ENCODE measurements at places on chromosomes 16 and 17.
A peak's percentile ranks its signal among the peaks of the same experiment; 100 is the strongest.

- no peak for DNase-seq
Measured at GRCh38 chr16:67946966-67947558, 3.1 kb upstream of the LCAT start.

- DNase-seq, result no peak
Measured at GRCh38 chr17:67400193-67400592, 23.1 kb downstream of the PITPNC1 start.

DNA sequence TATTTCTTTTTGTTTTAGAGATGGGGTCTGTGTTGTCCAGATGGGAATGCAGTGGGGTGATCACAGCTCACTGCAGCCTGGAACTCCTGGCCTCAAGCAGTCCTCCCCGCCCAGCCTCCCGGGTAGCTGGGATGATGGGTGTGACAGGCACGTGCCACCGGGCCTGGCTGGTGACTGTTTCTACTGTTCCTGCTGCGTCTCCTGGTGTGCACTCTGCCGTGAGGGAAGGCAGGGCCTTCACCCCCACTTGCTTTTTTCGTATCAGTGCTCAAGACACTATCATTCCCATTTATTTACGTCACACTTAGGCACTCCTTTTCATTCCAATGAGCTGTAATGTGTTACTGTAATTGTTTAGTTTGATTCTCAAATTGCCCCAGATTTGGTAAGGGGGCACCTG is 25.3 kb upstream of the PVALEF start:
- no peak for DNase-seq

GRCh38 chr17:60508384-60508980 is 17.6 kb downstream of the APPBP2 start:
- no peak for DNase-seq

- no peak for DNase-seq
Measured at GRCh38 chr16:10325783-10326543, 59.9 kb upstream of the ATF7IP2 start.

DNA sequence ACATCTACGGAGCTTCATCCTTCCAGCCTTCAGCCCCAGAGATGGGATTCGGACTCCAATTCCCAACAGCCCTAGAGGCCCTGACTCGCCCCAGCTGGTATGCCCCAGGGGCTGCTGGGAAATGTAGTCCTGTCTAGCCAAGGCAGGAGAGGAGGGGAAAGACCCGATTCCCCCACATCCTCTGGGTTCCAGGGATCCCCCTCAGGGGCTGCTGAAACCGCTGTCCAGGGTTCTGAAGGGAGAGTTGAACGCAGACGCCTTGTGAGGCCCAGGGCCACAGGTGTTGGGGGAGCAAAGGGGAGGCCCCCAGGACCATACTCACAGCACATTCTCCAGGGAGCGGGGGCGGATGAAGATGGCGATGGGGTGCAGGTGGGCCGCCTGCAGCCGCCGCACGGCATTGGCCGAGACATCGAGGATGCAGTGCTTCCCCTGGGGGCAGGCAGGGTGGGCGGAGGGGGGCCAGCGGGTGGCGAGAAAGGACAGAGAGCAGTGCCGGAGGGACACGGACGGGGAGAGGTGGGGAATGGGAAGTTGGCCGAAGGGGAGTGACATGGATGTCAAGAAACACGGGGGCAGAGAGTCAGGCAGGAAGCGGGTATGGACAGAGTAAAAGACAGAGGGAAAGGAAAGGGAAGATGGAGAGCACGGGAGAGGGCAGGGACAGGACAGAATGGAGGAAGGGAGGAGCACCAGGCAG is 12.6 kb upstream of the ASGR1 start:
- DNase-seq, result peak; percentile 42

DNA sequence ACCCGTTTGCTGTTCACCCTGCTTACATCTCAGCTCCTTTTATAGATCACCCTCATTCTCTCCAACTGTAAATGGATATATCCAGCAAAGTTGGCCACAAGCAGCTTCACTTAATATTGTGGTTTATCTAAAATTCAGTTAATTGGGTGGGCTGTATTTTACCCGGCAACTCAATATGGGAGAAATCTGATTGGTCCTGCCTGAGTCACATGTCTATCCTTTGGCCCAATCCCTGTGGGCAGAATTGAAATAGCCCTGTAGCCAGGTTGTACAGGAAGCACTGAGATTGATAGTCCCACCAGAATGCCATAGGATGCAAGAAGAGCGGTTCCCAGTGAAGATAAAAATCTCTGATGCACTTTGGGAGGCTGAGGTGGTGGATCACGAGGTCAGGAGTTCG is 73.2 kb downstream of the AIPL1 start:
- DNase-seq, result no peak

- no peak for DNase-seq
Measured at GRCh38 chr16:56626685-56627084, 1.1 kb downstream of the MT1E start.

- DNase-seq, result peak; percentile 47
Measured at GRCh38 chr17:77439189-77440018, 298.6 kb downstream of the SEC14L1 start.

- DNase-seq, result no peak
Measured at GRCh38 chr17:42321555-42321954, 33.3 kb downstream of the STAT5A start.

GRCh38 chr17:38852771-38853291 is 690 bp downstream of the RPL23 start:
- DNase-seq, result no peak

- DNase-seq, result no peak
Measured at GRCh38 chr17:4553669-4554068, 1.5 kb downstream of the MYBBP1A start.

GRCh38 chr16:89827383-89828198 is 684 bp upstream of the SPIRE2 start:
- DNase-seq, result peak; percentile 56

- no peak for DNase-seq
Measured at GRCh38 chr16:10090816-10091215, 91.4 kb downstream of the GRIN2A start.

DNA sequence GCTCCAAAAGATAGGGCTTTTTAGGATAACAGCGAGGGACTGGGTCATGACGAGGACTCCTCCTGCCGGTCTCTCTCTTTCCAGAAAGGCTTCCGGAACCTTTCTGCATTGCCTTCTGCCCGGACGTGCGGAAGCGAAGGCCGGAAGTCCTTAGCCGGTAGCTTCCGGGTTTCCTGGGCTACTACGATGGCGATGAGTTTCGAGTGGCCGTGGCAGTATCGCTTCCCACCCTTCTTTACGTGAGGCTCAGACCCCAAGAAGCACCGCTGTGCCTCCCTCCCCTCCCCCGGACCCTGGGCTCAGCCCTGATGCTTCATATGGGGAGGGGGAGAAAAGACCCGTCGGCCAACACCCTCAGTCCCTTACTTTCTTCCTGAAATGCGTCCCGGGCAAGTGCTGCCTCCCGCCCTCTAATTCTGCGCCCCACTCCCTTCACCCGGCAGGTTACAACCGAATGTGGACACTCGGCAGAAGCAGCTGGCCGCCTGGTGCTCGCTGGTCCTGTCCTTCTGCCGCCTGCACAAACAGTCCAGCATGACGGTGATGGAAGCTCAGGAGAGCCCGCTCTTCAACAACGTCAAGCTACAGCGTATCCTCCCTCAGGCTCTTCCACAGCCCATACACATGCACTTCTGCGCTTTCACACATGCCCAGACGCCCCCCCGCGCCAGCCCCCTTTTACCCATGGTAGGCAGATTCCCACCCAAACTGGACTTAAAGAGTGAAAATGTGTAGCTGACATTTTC is at the start of gene VPS25:
Gene VPS25 (plus strand): TSS at position 160 of the 746 bp plus-strand sequence. CDS start 27 bp downstream, at position 187.
- peak; percentile 82 for DNase-seq

- DNase-seq, result no peak
Measured at GRCh38 chr17:79910985-79911361, 71.7 kb upstream of the CBX4 start.

DNA sequence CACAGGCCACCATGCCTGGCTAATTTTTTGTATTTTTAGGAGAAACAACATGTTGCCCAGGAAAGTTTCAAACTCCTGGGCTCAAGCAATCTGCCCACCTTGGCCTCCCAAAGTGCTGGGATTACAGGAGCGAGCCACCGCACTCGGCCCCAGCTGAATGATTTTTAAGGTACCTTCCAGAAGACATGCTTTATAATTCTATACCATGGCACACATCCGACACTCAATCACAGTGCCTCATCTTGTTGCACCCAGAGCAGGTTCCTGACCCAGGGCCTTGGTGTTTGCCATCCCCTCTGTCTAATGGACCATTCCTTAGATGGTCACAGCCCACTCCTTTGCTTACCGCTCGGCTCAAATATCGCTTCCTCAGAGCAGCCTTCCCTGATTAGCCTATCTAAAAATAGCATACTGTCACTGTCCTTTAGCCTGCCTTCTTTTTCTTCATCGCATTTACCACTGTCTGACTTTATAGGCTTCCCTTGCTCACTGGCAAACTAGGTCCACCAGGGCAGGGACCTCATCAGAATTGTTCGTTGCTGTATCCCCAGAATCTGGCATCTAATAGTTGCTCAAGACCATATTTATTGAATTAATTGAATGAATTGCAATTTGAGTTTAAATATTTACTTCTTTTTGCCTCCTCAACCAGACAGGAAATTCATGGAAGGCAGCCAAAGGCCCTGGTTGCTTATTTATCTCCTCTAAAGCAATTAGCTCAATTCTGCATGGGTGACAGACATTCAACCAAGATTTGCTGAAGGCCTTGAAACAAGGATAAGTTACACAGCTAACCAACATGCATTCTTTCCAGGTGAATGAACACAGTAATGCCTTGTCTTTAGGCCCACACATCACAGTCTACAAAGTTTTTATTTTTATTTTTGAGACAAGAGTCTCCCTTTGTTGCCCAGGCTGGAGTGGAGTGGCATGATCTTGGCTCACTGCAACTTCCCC is 6.3 kb upstream of the TENT4B start:
- no peak for DNase-seq

DNA sequence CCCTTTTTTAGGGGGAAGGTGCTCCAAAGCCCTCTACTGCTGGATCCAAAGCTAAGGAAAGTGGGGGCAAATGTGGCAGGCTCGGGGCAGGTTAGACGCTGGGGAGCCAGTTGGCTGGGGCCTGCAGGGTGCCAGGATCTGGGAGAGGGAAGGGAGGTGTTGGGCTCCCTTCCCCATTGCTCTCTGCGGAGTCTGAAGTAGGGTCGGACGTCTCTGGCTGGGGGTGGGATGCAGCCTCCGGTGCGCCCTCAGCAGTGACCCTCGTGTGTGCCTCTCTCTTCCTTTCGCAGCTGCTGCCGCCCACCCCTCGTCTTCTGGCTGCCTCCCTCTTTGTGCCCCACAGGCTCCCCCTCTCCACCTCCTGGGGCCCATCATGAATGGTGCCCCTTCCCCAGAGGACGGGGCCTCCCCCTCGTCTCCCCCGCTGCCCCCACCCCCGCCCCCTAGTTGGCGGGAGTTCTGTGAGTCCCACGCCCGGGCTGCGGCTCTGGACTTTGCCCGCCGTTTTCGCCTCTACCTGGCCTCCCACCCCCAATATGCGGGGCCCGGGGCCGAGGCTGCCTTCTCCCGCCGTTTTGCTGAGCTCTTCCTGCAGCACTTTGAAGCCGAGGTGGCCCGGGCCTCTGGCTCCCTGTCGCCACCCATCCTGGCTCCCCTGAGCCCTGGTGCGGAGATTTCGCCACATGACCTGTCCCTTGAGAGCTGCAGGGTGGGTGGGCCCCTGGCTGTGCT is 2.2 kb downstream of the SH2B1 start:
- no peak for DNase-seq

- DNase-seq, result no peak
Measured at GRCh38 chr16:20051147-20051546, 22.5 kb downstream of the GPR139 start.

DNA sequence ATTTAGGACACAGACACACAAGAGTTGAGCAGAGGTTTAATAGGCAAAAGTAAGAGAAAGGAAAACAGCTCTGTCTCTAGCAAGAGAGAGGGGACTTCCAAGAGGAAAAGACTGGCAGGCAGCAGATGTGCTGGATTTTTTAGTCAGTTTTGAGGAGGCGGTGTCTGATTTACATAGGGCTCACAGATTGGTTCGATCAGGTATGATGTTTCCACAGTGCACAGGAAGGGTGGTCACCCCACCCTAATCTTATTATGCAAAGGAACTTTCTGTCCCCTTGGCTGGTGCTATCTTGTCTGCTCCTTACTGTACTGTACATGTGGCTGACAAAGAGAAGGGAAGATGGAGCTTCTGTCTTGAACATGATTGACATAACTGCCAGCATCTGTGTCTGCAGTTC is 25.3 kb downstream of the BFAR start:
- no peak for DNase-seq

DNA sequence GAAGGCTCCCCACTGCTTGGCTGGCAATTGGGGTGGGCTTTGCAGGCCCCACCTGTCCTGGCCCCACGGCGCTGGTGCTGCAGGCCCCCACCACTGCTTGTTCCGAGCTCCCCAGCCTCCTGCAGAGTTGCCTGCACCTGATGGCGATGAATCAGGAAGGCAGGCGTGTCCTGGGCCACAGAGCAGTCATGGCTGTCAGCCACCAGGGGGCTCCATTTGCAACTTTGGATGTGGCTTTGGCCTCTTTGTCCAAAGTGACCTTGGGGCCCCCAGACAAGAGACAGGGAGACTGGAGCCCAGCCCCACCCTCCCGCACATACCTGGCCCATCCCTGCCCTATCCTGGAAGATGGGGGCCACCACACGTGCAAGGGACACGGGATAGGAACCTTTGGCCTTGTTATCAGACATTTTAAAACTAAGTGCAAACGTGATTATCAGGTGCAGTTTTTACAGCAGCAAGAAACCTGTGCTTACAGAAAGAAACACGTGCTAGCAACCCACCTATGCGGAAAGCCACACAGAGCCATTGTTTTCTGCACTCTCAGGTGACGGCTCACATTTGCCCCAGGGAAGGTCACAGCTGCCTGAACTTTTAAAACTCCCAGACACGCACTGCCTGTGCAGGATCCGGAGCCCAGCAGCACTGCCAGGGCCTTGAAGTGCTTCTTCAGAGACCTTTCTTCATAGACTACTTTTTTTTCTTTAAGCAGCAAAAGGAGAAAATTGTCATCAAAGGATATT is at the start of gene DNASE1:
Gene DNASE1 (plus strand): TSS at position 443 of the 743 bp plus-strand sequence. CDS start 683 bp downstream, outside the sequence.
- peak; percentile 44 for DNase-seq

DNA sequence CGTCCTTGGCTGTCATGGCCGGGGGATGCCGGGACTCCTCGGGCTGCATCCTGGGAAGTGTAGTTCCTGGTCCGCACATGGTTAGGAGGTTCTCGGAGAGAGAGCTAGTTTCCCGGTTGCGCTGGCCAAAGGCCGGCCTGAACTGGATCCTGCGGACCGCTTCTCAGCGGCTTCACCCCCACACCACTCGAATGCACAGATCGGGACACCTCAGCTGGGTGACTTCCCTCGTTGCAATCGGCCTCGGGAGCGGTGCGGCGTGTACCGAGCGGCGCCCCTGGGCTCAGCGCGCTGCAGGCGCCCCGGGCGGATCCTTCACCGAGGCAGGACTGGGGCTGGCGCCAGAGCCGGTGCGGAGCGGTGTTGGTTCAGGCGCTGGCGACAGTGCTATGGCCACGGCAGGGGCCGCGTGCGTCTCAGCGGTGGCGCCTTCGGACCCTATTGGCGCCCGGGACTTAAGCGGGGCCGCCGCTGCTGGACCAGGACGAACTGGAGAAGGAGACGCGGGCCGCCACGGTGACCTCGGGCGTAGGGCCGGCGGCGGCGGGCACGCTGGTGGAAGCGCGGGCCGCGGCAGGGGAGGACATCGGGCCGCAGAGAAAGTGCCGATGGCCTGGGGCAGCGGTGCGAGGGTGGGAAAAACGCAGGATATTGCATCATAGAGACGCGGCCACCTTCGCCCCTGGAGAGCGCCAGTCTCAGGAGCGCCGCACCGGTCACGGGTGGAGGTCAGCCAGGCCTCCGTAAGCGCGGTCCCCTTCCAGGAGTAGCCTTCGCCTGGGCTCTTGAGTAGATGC is 11.4 kb downstream of the ZNF629 start:
- peak; percentile 91 for DNase-seq

- no peak for DNase-seq
Measured at GRCh38 chr16:31708348-31708747, 165.3 kb upstream of the ZNF267 start.
